ENCODE measurements at places on chromosomes 5 and 9.

DNA sequence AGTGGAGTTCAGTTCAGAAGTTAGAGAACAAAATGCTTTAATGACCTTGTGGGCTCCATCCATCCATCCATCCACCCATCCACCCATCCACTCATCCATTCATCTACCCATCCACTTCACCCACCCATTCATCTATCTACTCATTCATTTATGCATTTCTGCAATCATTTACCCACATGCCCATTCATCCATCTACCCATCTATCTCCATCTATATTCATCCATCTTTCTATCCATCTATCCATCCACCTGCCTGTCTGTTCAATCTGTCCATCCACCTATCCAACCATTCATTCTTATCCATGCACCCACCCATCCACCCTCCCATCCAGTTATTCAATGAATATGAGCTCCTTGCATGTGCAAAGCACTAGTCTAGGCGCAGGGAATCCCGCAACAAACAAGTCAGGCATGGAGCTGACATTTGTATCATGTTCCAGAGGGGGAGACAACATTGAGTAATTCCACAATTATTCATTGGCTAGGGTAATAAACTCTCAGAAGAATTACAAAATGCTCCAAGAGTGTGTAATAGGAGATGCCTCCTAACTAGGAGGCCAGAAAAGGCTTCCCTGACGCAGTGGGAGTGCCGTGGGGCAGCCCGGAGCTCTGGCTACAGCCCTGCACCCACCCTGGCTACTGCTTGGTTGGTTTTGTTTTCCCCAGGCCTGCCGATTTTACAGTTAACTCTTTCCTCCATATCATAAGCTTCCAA, 211.2 kb downstream of the NXNL2 start:
- DNase-seq = no peak

DNA sequence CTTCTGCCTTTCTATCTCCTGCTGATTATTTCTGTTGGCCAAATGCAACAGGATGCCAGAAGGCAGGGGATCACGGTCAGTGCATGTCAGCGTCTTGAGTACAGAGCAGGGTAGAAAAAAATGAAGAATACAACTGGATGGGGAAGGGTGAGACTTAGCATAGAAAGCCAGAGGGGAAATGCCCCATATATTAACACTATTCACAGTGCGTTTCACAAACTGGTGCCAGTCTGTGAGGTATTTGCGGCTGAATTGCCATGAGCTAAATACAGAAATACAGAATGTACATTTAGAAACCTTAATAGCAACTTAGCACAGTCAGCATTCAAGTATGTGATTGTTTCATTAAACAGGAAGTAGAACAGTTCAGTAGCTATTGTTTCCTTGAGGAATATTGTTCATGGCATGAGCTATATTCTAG, 31.0 kb upstream of the SLC1A3 start:
- no peak for DNase-seq

DNA sequence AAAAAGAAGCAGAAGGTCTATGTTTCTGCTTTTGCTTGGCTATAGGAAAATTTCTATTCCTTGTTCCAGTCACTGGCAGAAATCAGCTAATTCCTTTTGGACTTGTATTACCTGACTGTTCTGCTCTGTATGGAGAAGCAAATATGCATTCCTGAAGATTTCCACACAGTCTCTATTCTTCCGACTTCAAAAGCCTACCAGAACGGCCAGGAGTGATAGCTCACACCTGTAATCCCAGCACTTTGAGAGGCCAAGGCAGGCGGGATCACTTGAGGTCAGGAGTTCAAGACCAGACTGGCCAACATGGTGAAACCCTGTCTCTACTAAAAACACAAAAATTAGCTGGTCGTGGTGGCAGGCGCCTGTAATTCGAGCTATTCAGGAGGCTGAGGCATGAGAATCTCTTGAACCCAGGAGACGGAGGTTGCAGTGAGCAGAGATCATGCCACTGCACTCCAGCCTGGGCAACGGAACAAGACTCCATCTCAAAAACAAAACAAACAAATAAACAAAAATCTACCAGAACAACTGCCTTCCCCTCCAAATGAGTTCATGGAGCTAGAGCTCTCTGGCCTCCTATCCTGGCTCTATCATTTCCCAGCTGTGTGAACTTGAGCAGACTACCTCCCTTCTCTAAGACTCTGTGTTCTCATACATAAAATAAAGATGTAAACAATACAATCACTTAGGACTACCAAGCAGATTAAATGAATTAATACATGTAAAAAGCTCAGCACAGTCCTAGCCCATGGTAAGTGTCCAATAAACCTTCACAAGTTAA, 17.0 kb downstream of the MYO10 start:
- DNase-seq = no peak

DNA sequence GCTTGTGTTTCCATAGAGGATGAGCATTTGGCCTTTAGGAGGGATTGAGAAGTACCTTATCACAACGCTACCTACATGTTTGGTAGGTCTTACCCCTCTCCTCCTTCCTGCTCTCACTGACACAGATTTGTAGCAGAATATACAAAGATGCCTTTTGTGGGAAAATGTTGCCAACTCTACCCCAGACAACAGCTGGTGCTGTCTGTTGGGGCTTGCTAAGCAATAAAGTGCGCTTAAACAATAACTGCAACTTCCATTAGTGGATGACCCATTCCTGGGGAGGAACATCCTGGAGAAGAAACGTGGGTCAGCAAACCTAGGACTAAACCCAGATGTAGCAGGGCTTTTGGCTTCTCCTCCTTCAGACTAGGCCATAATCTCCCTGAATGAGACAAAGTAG, 174.3 kb downstream of the EFNA5 start:
- no peak for DNase-seq

DNA sequence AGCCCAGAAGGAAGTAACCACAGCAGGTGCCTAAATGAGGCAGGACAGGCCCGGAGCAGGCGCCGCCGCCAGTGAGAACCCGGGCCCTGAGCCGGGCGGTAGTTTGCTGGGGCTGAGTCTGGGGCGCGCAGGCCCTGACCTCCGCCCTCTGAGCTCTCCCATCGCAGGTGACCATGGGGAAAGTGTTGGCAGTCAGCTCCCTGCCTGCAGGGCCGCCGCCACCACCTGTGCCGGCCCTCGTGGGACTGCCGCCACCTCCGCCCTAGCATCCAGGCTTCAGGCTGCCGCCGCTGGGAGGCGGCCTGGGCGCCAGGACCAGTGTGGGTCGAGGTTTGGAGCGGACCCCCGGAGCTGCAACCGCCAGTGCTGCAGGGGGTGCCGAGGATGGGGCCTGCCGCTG, 61.1 kb downstream of the TARS1 start:
- DNase-seq = no peak

DNA sequence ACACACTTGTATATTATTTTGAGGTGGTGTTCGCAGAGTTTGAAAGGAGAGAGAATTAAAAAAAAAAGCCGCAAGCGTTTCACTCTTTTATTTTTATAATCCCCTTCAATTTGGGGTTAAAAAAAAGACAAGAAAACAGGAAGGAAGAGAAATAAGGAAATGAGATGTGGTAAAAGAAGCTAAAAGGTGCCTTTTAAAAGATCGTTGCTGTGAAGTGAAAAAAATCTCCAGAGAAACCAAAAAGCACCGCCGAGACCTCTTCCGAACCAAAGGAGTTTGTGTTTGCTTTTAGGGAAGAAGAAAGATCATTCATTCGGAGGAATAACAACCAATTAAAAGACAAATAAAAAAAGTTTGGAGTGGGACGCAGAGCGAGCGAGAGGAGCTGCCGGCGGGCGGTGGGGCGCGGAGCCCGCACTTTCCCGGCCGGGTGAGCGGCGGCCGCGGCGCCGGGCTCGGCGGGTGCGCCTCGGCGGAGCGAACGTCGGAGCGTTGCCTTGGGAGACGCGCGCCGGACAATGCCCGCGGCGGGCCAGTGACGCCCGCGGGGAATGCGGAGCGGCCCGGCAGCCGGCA, 355 bp downstream of the TLE4 start:
- no peak for DNase-seq
